ENCODE measurements at places on chromosomes 13 and 19.

- DNase-seq = no peak
These were observed 8.4 kb upstream of the C13orf46 start for GRCh38 chr13:113982296-113982661.

DNA sequence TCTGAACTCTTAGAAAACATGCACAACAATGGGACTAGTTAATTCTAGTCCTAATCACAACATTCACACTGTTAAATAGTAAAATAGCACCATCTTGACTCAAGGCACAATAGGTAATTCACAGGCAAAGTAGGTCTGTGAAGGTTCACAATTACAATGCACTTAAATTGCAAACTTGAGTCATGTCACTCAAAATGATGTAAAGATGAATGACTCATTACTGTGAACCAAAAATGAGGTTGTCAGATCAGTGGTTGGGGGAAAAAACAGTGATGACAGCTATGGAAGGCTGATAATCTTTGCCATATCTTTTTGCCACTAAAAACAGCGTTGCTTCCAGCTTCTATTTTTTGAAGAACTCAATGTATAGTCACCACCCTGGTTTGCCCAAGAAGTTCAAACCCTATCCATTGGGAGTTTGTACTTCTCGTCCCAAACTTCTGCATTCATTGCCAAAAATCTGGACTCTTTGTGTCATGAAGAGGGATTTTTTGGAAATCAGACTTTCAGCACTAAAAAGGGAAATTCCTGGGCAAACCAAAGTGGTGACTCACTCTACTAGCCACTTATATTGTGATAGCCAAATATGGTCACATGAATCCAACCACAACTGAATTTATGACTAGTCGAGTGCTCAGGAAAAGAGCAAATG lies 200.9 kb upstream of the TMTC4 start:
- peak; percentile 59 for DNase-seq

GRCh38 chr13:100493418-100493817 lies 95.2 kb downstream of the GGACT start:
- no peak for DNase-seq

DNA sequence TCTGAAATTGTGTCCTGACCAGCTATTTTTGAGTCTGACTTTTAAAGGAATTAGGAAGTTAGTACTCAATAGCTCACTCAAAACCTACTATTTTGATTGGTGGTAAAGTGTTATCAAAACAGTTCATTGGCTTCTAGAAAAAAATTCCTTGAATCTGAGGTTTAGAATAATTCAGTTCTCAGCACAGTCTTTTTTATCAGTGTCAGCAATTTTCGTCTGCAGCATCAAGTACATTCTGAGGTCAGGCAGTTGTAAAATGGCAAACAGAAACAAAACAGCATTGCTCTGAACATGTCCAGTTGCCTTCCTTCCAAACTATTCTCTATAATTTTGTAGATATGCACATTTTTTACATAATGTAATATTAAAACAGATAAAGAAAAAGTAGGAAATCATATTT lies 1644.1 kb downstream of the SLITRK5 start:
- no peak for DNase-seq

DNA sequence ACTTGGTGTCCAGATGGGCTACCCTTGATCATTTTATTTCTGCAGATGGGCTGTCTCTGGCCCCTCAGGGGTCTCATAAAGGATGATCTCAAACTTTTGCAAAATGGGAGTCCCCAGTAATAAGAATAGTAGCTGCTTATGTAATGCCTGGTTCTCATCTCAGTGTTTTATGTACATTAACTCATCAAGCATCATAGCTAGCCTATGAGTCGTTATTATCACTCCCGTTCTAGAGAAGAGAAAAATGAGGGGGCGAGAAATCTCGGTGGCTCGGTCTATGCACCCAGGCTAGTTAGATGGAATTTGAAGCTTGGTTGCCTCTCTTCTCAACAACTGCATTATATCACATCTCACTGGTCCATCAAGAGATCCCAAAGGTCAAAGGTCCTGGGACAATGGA lies 3.4 kb downstream of the CACNG6 start:
- DNase-seq = no peak

DNA sequence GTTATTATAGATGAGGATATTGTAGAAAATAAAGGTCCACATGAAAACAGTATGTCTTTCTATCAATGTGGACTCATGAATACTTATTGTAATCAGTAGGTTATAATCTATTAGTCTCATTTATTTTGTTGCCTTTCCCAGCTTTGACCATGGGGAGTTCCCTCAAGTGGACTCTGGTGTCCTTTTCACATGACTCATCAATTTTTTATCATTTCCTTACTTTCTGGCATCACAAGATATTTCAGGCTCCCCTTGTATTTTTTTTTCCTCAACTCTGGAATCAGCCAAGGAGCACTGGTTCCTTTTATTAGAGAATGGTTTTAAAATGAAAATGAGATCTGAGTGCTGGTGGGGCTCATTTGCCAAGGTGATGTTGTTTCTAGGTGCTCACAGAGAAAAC lies 63.4 kb upstream of the DIAPH3 start:
- DNase-seq = no peak

DNA sequence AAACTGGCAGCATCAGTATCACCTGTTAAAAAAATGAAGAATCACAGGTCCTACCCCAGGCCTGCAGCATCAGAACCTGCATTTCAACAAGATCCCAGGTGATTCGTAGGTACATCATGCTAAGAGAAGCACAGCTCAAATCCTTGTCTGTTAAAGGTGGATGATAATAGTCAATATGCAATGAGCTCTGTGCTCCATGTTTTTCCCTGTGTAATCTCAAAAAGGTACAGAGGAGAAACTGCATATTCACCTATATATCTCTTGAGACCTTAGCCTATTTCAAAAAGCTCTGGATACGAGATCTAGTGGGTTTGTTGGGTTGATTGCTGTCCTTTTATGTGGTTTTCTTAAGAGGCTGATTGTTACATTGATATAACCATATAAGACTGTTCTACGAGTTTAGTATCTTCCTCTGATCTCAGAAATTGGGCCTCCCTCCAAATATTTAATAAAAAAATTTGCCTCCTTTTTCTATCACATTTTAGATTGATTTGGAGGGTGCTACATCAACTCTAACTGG lies 148.9 kb downstream of the DCT start:
- no peak for DNase-seq

- DNase-seq = peak; percentile 44
These were observed 1.2 kb upstream of the ENOX1 start for GRCh38 chr13:43787997-43788396.

DNA sequence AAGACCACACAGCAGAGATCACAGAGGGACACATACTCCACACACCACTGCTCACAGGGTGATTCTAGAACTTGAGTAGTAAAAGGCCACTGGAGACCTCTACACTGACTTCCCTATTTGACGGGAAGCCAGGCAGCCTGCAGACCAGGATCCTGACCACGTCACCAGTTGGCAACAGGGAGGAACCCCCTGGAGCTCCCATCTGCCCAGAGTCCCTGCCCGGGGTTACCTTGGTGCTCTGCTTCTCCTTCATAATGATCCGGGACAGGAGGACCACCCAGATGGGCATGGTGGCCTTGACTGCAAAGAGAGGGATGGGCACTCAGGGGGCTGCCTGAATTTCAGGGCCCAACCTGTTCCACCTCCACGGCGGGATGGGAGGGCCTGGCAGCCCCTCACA lies 932 bp downstream of the SLC35E1 start:
- DNase-seq = no peak

DNA sequence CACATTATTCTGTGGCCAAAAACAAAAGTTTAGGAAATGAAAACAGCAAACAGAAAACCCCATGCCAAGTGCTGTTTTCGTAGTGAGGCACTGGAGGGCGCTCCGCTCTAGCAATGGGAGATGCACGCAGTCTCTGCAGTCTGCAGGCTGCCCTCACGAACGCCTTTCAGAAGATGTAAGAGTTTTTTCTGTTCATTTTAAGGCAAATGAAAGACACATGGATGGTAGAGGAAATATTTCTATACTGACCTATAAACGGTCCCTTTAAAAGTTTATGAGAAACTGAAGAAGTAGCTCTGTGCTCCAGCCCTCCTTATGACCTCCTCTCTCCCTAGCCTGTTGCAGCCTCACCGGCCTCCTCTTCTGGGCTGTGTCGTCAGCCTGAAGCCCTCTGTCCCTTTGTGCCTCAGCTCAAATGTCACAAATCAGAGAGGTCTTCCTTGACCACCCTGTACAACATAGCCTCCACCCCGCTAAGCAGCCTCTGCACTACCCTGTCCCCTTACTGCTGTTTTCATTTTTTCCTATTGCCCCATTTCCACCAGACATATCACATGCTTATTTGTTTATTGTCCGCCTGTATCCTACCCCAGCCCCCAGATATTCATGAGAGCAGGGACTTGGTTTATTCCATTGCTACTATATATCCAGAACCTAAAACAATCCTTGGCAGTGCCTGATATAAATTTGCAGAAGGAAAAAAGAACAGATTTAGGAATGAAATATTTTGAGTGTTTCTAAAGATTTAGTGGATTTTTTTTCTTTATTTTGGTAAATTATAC lies 116.4 kb downstream of the TM9SF2 start:
- DNase-seq = peak; percentile 37

DNA sequence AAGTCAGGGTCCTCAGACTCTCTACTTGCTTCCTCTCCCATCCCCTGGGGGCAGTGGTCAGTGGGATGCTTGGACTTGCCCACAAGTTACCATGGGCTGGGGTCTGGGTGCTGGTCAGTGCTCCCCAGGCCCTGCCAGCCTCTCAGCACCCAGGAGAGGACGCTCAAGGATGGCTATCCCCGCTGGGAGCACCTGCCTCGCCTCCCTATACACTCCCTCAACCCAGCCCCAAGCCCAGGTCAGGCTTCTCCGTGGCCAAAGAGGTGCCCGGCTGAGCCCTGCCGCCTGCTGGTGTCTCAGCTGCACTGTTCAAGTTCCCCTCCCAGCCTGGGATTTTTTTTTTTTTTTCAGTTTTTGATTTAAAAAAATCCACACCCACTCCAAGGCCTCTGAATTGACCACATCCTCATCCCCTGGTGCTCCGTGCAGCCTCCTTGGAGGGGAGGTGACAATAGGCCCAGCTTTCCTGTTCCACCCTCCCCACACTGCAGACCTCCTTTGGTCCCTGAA lies 10.8 kb downstream of the F2RL3 start:
- DNase-seq = peak; percentile 51

- no peak for DNase-seq
These were observed 18.9 kb upstream of the LRP3 start for GRCh38 chr19:33175156-33175782.

GRCh38 chr13:37129866-37130265 lies 24.4 kb upstream of the CSNK1A1L start:
- no peak for DNase-seq

- DNase-seq = no peak
These were observed 10.0 kb downstream of the KCNC3 start for GRCh38 chr19:50319156-50319555.

GRCh38 chr19:35257113-35257461 lies 8.3 kb downstream of the LSR start:
- no peak for DNase-seq

DNA sequence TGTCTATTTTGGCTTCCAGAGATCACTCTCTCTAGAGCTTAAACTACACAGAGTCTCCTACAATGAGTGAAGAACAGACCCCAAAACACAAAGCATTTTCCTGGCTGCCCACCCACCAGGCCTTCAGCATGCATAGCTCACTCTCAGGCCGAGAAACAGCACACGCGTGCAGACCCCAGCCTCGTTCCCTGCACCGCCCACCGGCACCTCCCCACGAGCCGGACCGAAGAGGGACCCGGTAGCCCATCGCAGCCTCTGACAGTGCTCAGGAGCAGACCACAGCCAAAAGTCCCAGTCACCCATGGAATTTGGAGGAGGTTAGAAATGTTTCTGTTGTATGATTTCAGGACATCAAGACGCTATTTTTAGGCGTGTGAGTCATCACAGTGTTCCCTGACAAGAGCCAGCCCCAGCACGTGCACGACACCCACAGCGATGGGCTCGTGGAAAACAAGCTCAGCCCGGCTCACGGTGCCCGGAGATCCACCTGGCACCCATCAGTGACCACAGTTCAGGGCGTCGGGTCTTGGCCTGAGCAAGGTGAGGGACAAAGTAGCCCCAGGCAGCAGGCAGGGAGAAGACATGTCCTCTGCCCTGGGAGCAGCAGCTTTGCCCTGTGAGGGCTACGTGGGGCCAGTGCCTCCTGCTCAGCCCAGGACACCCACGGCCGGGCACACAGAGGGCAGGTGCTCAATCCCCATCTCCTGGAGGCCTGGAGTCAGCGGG lies 50.1 kb upstream of the SPACA7 start:
- DNase-seq = no peak

- DNase-seq = no peak
These were observed 110.1 kb downstream of the KCTD15 start for GRCh38 chr19:33906578-33907335.

DNA sequence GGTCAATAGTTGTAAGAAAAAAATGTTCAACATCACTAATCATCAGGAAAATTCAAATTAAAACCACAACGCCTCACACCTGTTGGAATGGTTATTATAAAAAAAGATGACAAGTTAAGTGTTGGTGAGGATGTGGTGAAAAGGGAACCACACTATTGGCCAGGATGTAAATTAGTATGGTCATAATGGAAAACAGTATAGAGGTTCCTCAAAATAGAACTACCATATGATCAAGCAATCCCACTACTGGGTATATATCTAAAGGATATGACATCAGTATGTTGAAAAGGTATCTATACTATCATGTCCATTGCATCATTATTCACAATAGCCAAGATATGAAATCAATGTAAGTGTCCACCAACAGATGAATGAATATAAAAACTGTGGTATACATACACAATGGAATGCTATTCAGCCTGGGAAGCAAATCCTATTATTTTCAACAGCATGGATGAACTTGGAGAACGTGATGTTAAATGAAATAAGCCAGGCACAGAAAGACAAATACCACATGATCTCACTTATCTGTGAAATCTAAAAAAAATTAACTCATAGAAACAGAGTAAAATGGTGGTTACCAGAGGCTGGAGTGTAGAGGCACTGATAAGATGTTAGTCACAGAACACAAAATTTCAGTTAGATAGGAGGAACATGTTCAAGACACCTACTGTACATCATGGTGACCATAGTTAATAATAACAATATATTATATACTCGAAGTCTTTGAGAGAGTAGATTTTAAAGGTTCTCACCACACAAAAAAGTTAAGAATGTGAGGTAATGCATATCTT lies 56.6 kb downstream of the TBC1D4 start:
- no peak for DNase-seq

GRCh38 chr19:34713262-34713637 lies 20.8 kb upstream of the ZNF181 start:
- no peak for DNase-seq

Measured in AG08396 (cell line).